ENCODE measurements at places on chromosomes 1 and 21.

DNA sequence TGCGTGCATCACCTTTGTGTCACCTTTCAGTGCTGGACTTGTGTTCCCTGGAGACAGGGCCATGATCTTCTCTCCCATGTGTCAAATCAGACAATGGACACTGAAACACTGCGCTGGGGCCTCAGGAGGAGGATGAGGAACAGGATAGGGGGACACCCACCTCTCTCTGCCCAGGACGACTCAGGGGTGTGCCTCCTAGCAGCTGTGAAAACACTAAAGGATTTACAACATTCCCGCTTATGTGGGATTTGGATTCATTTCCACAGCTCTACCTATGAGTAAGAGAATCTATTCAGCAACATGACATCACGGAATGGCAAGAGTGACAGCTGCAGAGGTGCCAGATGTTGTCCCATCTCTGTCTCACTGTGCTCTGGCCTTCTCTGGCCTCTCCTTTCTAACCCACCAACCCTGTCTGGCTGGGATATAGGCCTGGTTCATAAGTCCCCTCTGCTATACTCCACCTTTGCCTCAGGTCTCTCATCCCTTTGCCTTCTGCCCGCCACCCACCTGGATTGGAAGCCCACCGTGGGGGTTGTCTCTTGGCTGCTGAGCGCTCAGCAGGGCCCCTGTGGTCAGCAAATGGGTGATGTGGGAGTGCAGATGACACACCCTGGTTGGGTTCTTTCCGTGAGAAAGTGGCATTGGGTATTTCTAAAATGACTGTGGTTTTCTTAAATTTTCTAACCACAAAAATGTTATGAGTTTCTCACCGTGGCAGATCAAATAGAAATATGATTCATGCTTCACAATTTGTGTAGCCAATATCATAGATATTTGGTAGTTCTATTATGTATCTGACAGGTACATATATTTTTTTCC lies 47.1 kb upstream of the TLR5 start:
- DNase-seq = peak; percentile 29

GRCh38 chr1:38819516-38819915 lies 40.1 kb downstream of the RRAGC start:
- DNase-seq = no peak

- no peak for DNase-seq
These were observed 13.5 kb downstream of the SLC2A1 start for GRCh38 chr1:42945164-42945563.

DNA sequence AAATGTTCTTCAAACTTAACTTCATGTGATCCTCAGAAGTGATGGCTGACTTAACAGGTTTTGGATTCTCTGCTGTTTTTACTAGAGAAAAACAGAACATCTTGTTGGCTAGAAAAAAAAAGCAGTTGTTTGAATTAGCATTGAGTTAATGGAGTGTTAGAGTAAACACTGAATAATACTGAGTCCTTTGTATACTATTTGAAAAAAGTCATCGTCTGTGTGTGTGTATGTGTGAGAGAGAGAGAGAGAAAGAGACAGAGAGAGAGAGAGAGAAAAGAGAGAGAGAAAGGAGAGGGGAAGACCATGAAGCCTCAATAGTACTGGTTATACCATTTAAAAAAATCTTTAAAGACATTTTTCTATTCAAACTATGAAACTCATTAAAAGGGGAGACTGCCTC lies 10.4 kb downstream of the ZNF697 start:
- DNase-seq = no peak

DNA sequence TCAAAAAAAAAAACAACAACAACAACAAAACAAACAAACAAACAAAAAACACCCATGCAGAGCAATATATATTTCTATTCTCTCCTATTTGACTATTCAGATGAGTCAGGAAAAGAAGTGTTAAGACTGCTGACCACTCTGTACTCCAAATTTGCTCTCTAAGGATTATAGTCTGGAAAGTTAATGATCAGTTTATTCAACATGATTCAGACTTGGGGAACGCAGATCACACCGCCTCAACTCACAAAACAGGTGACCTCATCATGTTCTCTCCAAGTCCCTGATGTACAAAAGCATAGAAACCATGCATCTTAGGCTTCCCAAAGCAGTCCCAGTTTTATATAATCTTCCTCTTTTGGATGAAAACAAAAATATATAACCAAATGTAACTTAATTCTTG lies 51.9 kb upstream of the PRRC2C start:
- DNase-seq = no peak

GRCh38 chr1:185388346-185388745 lies 71.3 kb upstream of the IVNS1ABP start:
- DNase-seq = no peak

GRCh38 chr1:86067626-86068025 lies 88.9 kb downstream of the COL24A1 start:
- DNase-seq = no peak

GRCh38 chr1:15959827-15960446 lies 16.0 kb downstream of the ZBTB17 start:
- no peak for DNase-seq

DNA sequence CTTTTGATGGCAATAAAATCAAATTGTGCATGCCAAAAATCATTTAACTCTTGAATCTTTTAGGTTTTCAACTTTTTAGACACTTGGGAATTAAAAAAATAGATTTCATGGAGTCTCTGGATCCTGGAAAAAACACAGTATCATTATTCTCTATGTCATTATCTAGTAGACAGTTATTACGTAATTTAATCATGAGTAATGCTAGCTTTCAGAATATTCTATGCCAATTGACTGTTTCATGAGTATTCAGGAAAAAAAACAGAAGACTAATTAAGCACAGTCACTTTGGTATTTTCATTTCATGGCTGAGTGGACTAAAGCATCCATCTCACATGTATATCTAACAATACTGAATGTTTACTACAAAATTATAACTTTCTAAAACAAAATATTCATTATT lies 44.0 kb downstream of the ODF2L start:
- no peak for DNase-seq

- DNase-seq = no peak
These were observed 12.4 kb downstream of the ATP1A2 start for GRCh38 chr1:160127865-160128523.

- no peak for DNase-seq
These were observed 215.8 kb upstream of the ZRANB2 start for GRCh38 chr1:71296551-71297134.

DNA sequence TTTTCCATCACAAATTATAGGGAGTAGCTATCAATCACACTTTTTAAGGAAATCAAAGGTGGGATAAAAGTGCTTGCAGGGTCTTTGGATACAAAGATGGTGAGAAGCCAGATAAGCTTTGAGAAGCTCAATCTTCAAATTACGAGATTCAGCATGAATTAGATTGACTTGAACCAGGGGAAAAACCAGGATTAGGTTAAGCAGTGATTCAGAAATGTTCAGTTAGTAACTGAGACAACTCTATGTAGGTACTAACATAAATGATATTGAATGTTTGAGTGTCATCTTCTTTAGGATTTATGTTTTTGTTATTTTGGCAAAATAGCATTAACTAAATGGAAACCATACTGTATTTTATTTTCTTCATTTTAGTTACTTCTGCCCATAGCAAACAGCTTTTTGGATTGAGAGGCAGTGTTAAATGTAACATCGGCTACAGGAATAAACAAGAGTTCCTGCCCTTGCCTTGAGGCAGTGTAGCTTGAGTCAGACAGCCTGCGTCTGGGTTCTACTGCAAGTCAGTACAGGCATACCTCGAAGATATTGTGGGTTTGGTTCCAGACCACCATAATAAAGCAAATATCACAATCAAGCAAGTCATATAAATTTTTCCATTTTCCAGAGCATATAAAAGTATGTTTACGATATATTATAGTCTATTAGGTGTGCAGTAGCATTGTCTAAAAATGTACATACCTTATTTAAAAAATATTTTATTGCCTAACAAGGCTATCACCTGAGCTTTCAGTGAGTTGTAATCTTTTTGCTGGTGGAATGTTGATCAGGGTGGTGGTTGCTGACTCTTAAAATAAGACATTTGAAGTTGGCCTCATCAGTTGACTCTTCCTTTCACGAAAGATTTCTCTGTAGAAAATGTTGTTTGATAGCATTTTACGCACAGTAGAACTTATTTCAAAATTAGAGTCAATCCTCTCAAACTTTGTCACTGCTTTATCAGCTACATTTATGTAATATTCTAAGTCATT lies 36.9 kb upstream of the BACH1 start:
- no peak for DNase-seq

GRCh38 chr1:93961443-93961842 lies 52.2 kb upstream of the GCLM start:
- DNase-seq = no peak

DNA sequence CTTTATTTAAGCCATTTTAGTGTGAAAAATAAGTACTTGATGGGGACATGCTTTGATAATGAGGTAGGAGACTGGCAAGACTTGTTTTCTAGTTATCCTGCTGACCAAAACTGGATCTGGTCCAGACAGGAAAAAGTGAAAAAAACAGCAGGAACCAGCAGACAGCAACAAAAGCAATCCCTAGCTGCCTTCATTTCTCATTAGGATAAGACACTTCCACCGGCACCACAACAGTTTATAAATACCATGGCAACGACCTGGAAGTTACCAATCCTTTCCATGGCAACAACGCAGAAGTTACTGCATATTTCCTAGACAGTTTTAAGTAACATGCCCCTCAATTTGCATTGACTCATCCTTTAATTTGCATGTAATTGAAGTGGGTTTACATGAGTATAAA lies 993.8 kb upstream of the NCAM2 start:
- DNase-seq = no peak

DNA sequence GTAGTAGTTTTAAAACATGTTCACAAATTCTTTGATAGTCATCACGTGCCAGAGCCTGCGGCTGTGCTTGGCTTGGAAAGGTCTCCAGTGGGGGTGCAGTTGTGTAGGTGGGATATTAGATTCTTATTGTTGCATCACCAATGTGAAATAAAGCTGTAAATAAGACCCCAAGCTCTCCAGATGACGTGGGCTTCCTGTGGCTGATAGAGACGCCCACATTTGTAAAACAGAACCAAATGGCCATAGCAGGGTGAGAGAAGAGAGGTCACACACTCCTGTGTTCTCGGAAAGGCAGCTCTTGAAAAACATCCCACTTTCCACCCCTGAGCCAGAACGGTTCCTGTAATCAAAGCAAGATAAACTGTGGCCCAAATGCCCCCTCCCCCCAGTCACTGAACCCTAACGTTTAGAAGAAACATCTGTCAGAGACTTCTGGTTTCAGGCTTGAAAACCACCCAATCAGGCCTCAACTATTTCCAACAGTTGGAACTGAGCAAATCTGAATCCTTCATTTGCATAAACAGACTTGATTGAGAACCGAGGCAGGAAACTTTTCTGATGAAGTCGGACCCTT lies 6.6 kb upstream of the NTPCR start:
- no peak for DNase-seq

DNA sequence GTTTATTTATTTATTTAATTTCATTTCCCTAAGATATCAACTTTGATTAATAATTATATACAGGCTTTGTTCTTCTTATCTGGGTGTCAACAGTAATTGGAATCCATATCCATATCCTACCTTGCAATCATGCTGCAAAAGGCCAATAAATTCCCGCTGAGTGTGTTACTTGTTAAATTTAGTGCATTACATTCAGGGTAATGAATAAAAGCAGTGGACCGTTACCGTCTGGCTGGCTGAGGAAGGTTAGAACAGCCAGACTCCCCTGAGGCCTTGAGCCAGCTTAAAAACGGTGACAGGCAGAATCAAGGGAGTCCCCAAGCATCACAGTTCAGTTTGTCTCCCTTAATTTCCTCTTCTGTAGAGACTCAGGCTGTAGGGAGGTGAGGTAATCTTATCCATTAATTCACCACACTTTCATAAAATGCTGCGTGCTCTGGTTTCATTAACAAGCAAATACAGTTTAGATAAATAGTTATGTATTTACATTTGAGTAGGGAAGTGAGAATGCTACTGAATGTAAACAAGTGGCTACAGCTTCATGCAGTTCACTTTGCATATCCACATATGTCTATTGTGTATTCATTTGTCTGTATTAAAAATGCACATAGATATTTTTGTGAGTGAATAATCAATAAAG lies 888.2 kb upstream of the CXADR start:
- DNase-seq = no peak

DNA sequence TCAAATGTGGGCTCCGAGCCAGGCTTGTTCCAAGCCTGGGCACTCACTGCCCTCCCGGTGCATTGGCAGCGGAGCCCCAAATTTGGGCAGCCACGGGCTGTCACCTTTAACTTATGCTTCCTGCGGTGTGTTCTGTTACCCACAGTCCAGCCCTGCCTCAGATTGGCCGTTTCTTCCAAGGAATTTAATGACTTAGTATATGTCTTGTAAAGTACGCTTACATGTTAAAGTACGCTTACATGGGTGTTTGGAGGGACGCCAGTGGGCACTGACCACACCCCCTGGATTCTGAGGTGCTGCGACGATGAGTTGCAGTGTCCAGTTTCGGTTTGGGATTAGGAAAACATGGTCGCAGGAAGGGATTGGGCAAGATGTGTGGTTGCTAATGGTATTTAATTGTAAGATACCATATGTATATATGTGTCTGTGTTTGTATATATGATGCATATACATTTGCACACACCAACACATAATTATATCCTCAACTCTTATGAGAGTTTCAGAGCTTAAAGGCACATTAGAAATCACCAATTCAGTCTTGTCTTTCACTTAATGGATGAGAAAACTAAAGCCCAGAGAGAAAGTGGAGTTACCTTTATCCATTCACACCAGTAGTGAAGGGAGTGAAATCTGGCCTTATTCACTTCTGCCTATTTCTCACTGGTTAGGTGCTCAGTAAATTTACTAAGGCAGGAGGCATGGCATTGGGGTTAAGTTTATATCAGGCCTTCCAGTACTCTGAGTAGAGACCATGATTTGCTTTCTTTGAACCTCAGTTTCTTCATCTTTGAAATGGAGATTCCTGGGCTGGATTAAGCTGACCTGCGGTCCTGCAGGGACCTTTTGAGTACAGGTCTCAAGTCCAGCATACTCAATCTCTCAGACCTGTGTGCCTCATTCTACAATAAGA lies 1.0 kb downstream of the SMYD2 start:
- DNase-seq = no peak

GRCh38 chr1:201396861-201397464 lies 2.2 kb downstream of the LAD1 start:
- DNase-seq = no peak

DNA sequence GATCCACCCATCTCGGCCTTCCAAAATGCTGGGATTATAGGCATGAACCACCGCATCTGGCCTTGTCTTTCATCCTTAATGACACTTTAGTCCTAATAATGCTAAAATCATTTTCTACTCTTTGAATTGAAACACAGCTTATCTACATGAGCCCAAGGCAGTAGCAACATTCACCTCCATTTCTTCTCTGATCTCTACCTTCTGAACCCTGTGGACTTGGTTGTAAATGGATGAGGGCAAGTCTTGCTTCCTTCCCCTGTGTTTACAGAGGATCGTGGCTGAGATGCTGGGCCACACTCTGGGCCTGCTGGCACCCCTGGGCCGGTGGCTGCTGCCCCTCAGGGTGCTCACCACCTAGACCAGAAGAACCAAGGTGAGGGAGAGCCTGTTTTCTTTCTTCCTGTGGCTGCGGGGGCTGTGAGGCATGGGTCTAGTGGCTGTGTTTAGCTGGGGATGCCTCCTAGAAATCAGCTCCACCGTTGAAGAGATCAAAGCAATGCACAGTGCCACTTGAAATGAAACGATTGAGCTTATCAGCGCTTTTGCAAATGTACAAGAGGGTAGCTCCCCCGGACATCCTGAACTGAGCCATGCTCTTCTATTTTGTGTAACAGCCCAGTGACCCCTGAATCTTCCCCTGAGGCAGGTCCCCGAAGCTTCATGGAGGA lies 32.2 kb upstream of the LGALS8 start:
- DNase-seq = no peak

GRCh38 chr1:234731569-234732085 lies 121.6 kb upstream of the IRF2BP2 start:
- no peak for DNase-seq

GRCh38 chr1:6538956-6539355 lies 15.4 kb downstream of the NOL9 start:
- no peak for DNase-seq
